ENCODE measurements at places on chromosomes 4 and X. TPM values are rescaled to one million over a fixed set of nuclear protein-coding genes. Genes with fewer than 3 reads are reported as not detected.

DNA sequence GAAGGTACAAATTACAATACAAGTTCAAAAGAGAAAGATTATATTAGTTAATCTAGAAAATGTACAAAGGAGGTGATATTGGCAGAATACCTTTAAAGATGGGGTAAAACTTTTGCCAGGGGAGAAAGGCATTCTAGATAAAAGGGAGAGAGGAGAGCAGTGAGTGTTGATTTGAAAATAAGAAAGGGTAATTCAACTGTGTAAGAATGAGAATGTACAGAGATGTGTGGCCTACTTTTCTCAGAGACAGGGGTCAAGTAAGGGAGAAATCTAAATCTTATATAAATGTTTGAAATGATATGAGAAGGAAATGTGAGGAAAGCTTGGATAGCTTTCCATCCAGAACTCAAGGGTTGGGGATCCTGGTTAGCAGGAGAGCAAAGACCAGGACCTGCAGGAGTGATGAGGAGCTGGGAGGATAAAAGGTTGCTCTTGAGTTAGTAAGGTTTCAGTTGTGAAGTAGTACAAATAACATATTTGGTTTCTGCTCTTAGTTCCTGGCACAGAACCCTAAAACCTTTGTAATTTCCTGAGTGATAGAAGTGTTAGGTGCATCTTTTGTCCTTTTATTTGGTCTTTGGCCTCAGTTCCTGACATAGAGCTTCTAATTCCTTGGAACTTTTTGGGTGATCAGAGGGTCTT is 489.9 kb downstream of the INPP4B start:
- no peak for DNase-seq

The ARHGEF38 gene
- total RNA-seq, result not detected

DNA sequence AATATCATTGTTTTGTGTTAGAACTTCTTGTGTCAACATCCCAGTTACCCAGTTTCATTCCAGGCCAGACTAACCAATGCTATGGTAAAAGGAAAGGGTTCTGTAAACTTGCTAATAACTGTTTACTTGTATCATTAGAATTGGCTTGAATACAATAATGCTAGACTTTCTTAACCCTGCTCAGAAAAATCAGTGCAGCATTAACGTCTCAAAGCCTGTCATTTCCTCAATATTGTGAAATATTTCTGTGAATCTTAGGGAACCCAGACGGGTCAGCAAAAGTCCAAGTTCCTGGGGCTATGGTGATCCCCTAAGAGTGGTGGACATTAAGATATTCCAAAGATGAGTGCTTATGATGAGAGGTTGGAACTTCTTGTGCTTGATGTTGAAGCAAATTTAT is 541.2 kb upstream of the MAGEB18 start:
- no peak for DNase-seq

DNA sequence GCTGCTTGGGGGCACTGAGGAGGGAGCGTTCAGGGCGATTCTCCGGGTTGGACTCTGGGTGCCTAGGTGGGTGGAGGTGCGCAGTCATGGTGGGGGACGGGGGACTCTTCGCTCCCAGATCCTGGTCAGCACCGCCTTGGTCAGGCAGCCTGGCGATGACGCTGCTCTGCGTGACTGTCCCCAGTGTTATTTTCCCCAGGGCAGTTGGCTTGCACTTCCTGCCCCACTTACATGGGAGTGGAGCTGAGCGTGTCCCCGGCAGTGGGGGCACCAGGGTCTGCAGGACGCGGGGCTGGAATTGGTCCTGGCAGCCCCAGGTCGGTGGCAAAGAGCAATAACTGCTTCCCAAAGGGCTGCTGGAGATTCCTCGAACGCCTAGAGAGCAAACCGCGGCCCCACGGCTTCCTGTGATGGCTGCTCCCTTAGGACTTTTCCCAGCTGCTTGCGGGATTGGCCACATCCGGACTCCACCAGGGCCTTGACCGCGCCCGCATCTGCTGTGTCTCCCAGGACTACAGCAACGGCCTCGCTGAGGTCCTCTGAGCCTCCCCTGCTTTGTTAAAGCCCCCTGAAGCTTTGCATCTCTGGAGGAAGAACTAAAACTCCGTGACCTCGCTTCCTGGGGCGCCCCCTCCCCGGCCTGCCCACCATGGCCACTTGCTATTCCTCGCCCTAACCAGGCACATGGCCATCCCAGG is 35.3 kb upstream of the GPR78 start:
- DNase-seq, result no peak

GRCh38 chr4:21986307-21986706 is 37.7 kb upstream of the KCNIP4 start:
- no peak for DNase-seq

The PPP2R3B gene
- 5.9 TPM for total RNA-seq

The NCAPG gene
- 0.32 TPM for total RNA-seq

The ALB gene
- not detected for total RNA-seq

DNA sequence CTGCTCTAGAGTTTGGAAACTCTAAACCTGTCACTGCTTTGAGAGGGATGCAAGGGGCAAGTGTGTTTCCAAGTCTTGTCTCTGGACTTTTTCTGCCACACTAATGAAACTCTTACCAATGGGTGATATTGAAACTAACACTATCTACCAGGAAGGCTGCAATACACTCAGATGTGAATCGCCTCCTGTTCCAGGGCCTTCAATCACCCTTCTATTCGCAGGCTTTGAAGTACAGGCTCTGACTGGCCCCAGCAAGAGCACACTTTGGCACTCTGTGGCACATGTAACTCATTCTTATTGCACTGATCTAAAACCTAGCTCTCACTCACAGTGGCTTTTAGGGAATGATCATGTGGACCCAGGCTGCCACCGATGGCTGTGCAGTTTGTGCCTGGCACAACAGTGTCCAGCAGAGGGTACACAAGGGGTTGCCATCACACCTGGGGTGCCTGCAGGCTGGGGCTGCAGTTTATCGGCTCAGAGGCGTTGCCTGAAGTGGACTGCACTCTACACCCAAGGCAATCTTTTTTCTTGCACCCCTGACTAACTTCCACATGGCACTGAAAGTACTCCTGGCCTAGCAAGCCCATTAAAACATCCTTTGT is 210.8 kb downstream of the MGST2 start:
- DNase-seq, result no peak

The MAPK10 gene
- total RNA-seq, result 51.3 TPM

The MFAP3L gene
- total RNA-seq, result 14.2 TPM

DNA sequence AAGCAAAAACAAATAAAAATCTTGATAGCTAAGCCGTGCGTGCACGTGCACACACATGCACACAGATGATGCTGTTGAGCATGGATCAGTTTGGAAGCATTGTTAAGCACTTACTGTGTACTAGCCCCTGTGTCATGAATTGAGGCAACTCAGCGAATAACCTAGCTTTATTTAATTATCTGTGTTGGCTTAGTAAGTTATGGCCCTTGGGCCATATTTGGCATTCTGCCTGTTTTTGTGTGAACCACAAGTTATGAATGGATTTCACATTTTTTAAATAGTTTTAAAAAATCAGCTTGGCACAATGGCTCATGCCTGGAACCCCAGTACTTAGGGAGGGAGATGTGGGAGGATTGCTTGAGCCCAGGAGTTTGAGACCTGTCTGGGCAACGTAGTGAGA is 113.6 kb upstream of the CBLL2 start:
- no peak for DNase-seq

DNA sequence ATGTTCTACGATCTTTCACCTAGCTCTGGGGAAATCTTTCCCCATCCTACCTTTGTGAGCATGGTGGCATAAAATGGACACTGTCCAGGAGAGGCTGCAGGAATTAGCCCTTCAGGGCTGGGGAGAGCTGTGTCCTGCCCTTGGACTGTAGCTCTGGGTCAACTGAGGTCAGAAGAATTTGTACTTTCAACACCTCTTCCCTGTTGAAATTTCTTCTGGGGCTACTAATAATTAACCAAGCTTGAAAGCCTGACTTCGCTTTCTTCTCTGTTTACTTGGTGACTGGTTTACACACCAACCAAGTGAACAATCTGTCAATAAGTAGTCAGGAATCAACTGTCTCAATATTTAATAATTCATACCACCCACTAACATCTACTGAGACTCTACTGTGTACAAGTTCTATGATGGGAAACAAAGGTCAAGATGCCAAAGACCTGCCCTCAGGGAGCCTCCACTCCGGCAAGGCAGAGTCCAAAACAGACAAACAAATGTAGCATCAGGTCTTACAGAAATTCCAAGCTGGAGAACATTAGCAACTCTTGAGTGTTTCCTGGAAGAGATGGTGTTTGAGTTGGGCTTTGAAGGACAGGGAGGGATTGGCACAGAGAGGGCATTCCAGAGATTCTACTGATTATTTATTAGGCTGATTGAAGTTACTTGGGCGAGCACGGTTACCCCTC is 113.1 kb downstream of the ENPP6 start:
- DNase-seq, result no peak

- DNase-seq, result no peak
Observed at GRCh38 chr4:26916195-26916594, 55.6 kb downstream of the STIM2 start.

GRCh38 chrX:12297353-12297752 is 159.1 kb downstream of the FRMPD4 start:
- DNase-seq, result no peak

DNA sequence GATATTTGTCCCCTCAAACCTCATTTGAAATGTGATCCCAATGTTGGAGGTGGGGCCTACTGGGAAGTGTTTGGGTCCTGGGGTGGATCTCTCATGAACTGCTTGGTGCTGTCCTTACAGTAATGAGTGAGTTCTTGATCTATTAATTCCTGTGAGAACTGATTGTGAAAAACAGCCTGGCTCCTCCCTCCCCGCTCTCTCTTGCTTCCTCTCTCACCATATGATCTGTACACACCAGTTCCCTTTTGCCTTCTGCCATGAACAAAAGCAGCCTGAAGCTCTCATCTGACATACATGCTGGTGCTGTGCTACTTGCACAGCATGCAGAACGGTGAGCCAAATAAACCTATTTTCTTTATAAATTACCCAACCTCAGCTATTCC is 11.2 kb upstream of the YIPF7 start:
- DNase-seq, result no peak

The HTT-AS gene
- total RNA-seq, result not detected

- no peak for DNase-seq
Observed at GRCh38 chrX:150162141-150162540, 201.0 kb upstream of the MAMLD1 start.

GRCh38 chrX:134470013-134470412 is 10.0 kb downstream of the HPRT1 start:
- no peak for DNase-seq

- no peak for DNase-seq
Observed at GRCh38 chr4:99763635-99764101, 53.0 kb upstream of the DAPP1 start.

DNA sequence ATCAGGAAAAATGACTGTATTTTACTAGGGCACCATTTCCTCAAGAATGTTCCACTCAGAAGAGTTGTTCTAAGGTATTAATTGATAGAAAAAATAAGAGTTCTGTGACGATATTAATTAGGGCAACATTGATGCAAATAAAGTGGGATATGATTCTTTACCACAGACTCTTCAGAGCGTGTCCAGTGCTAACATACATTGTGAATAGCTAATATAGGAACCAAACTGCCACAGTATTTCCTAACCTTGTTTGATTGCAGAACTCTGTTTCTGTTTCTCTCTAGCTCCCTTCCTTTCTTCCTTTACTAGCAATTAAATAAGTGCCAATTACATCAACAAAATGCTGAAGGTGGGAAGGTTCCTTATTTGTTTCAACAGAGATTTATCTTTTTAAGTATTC is 154.1 kb upstream of the CPEB2 start:
- no peak for DNase-seq

The GPM6B gene
- 8.0 TPM for total RNA-seq

DNA sequence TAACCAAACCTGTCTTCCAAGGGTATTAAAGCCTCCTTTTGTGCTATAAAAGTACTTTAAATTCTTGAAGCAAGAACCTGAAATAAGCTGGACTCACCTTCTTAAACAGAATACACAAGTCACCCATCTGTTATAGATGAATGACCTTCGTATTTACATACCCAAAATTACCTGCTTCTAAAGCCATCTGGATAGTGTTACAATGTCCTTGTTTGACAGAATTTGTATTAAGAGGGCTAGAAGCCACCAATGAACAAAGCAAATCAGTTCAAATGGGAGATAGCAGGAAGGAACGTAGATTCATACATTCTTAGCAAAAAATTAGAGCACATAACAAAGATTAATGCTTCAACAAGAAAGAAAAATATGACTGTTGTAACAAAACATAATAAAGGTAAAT is 33.7 kb upstream of the CCSER1 start:
- no peak for DNase-seq

DNA sequence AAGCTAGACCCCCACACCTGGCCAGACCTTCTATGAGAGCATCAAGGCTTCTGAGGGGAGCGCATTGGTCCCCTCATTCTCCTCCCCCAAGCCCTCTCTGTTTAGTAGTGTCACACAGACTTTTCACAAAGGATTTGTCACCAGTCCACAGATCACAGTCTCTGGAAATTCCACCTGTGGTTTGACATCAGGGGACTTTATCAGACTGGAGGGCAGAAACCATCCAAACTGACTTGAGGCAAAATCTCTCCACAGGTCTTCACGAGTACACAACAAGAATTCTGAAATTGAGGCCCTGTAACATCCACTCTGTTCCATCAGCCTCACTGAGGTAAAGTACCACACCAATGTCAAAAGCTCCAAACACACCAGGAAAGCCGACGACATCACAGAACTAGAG is 112.5 kb downstream of the SH3KBP1 start:
- no peak for DNase-seq

- DNase-seq, result no peak
Observed at GRCh38 chrX:103330681-103331288, 746 bp downstream of the TCEAL7 start.

The GPRASP2 gene
- 3.5 TPM for total RNA-seq

DNA sequence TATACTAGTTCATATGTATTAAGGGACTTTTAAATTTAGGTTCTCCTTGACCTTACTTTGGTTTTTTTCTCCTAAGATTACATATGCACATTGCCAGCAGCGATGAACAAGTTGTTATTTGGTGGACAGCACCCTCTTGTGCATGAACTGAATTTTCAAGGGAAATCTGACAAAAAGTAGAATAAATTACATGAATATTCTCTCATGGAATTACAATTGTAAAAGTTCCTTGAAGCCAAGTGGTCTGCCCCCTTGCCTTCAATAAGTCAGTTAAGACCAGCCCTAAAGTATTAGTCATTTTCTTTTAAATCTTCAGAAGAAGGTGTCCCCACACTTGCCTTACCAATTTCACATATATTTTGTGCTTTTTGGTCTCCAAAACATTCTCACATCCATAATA is 30.7 kb upstream of the SMARCA5 start:
- DNase-seq, result no peak

The PLAC8 gene
- total RNA-seq, result 2.6 TPM

DNA sequence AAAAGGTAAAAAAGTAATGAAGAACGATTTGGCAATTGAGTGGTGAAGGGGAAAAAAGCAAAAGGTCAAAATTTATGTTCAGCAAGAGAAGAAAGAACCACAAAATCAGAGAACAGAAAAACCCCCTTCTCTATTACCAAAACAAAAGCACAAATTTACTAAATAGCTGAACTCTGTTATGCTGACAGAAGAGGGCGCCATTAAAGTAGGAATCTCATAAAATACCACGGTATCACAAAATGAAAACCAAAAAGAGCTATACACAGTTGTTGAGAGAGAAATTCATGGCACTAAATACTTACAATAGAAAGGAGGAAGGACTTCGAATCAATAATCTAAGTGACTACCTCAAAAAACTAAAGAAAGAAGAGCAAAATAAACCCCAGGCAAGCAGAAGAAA is 69.6 kb upstream of the CXorf66 start:
- no peak for DNase-seq

- DNase-seq, result no peak
Observed at GRCh38 chr4:7347981-7348380, 86.7 kb downstream of the PSAPL1 start.

- DNase-seq, result no peak
Observed at GRCh38 chr4:53920883-53921282, 143.5 kb downstream of the CHIC2 start.

All from omental fat pad (tissue), 4 donors.